ENCODE measurements at places on chromosomes 4 and X.

DNA sequence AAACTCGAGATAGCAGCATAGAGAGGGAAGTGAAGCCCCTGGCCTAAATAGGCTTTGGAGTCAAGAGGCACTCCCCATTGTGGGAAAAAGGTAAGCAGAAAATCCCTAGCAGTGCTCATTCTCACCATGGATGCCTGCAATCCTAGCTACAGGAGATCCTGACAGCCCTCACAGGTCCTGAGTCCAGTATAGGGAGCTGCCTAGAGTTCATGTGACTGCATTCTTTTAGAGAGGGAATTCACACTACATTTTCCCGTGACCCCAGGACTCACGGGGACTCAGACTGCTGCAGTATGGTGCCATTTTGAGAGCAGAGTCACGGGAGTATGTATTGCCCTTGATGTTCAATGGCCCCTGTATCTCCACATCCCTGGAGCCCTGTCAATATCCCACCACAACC is 82.4 kb downstream of the MAGED1 start:
- DNase-seq, result no peak

DNA sequence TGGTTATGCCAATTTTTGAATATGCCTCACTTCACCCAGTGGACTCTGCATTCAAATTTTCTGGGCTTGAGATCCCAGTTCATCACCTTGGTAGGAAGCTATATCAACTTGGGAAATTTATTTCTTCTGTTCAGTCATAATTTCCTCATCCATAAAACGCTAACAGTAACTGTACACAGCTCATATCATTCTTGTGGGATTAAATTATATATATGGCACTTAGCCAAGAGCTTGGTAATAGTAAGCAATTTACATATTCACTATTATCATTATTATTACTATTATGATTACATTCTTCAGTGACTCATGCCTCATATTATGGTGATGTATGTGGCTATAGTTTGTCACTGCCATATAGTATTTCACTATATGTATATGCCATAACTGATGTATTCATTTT is 177.6 kb downstream of the CPE start:
- DNase-seq, result no peak

DNA sequence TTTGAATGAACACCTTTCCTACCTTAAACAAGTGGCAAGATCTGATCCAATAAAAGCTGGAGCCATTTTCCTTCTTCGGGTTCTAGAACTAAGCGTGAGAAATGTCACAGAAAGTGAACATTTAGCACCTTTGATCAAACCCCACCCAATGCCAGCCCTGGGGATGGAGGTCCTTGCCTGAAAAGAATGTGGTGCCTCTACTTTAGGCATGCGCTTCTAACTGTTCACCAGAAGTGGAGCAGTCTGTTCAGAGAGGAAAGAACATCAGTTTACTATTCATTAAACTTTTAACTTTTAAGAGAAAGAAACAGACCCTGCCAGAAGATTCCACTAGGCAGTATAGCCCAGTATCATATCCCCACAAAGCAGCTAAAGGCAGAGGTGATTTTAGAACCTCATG is 75.9 kb downstream of the INTS12 start:
- no peak for DNase-seq

GRCh38 chr4:30839583-30840520 is 119.7 kb downstream of the PCDH7 start:
- DNase-seq, result no peak

- DNase-seq, result no peak
Measured at GRCh38 chr4:93687304-93687703, 141.2 kb upstream of the ATOH1 start.

DNA sequence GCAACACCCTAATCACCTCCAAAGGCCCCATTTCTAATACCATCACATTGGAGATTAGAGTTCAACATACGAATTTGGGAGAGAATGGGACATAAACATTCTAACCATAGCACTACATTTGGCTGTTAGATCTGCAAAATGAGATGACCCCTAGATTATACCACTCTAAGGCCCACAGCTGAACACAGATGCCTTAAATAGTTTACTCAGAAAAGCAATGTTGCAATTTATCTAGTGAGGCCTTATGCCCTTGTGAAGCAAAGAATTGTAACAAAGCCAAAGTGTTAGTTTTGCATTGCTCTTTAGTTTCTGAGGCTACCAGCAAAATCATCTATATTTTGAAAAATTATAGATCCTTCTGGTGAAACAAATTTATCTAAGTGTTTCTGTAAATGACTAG is 31.6 kb upstream of the ARHGEF6 start:
- no peak for DNase-seq

- DNase-seq, result no peak
Measured at GRCh38 chrX:34654696-34655490, 2.2 kb downstream of the TMEM47 start.

DNA sequence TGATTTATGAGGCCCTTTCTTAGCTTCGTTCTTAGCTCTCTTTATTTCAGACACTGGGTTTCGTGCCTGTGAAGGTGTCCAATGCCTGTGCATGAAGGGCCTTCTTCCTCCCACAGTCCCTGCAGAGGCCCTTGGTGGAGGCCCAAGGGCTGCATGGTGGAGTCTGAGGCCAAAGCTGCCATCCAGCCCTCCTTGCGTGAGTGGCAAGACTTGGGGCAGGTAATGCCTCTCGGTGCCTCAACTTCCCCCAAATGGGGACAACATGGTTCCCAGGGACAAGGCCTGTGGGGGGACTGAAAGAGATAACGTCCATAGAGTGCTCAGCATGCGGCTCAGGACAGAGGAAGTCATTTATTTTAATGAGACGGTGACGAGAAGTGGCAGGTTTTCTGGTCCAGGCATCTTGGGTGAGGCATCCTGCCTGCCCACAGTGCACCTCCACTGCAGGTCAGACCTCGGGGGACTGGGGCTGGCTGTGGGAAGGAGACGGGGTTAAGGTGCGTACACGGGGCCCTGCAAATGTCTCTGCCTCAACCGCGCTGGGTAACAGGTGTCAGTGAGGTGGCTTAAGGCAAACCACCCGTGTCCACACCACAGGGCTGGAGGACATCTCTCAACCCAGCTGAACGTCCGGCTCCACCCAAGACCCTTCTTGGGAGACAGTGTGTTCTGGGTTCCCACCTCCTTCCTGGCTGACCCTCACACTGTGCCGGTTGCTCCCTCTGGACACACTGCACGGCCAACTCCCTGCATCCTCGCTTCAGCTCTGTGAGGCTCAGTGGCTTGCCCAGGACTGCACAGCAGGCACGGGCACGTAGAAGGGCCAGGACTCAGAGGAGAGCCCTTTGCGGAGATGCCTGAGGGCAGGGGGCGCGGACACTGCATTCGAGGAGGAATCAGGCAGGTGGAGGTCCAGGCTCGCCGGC is 50.5 kb downstream of the PSAPL1 start:
- DNase-seq, result no peak

- DNase-seq, result no peak
Measured at GRCh38 chr4:166399021-166399420, 526.0 kb downstream of the TLL1 start.

DNA sequence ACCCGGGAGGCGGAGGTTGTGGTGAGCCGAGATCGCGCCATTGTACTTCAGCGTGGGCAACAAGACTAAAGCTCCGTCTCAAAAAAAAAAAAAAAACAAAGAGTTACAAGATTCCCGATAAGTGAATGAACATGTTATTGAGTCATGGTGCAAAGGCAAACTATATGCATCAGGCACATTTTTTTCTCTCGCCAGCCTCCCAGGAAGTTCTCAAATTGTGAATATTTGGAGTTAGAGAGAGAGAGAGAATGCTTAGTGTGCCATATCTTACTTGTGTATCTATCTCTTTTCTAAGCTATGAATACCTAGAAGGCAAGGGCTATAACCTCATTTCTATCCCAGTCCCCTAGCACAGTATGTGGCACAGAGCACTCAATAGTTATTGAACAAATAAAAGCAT is 400.8 kb downstream of the RPA4 start:
- no peak for DNase-seq

DNA sequence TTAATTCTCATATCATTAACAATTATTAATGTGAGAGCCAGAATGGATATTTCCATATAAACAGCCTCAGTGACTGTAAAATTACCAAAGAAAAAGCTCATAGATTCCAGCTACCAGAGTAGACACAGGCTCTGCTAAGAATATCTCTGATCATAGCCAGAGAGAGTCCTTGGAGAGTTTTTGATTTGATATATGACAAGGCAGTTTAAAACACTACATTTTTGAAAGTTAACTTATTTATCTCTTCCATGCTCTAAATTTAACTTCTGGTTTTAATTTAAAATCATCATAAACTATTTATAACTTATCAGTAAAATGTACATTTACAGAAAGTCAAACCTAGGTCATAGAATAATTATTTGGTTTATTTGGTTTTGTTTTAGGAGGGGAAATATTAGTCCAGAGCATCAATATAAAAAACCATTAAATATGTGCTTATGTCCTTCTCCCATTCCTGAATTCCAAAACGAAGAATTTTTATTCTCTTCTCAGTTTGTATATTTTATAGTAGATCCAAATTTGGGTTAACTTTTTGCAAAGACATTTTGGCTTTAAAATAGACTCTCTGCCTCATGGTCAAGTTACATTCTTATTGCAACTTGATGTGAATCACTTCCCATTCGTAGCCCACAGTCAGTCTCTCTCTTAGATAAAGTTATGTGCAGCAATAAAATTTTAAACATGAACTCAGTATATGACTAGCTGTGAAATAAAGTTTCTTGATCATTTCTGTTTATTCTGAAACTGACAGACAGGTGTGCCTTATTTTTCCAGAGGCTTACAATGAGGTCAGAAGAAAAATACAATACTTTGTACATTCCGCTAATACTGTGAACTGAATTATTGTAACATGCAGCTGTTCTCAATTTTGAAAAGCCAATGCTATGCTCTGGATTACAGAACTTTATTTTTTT is 267.1 kb downstream of the PAPSS1 start:
- no peak for DNase-seq

- no peak for DNase-seq
Measured at GRCh38 chr4:47933840-47934239, 19.5 kb upstream of the NFXL1 start.

- DNase-seq, result no peak
Measured at GRCh38 chr4:67019686-67020437, 525.4 kb downstream of the CENPC start.

- DNase-seq, result no peak
Measured at GRCh38 chr4:16227462-16227868, 1.2 kb upstream of the TAPT1 start.

GRCh38 chr4:168880811-168881595 is 129.1 kb downstream of the CBR4 start:
- no peak for DNase-seq

DNA sequence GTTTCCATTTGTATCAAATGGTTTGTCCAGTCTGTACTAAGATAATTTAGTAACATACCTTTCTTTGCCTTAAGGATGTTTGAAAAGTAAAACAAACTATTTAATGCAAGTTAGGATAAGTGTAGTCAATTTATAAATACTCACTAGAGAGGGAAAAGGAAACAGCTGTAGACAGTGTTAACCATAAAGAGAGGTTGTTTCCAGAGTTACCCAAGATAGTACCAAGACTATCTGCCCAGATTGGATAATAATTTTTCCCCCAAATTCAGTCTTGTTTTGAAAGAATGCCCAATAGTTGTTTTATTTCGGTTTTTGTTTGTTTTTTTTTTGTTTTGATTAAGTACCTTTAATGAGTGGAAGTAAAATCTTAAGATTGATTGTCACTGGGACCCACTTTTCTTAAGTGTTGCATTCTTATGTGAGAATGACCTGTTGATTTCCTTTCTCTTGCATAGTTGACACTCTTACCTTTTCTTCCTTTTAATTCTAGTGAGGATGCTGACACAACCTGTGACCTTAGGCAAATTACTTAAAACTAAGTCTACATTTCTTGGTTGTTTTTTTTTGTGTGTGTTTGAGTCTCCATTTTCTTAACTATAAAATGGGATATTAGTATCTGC is 12.8 kb downstream of the AFF1 start:
- DNase-seq, result no peak

GRCh38 chrX:116317409-116317808 is 119.0 kb upstream of the SLC6A14 start:
- DNase-seq, result no peak

DNA sequence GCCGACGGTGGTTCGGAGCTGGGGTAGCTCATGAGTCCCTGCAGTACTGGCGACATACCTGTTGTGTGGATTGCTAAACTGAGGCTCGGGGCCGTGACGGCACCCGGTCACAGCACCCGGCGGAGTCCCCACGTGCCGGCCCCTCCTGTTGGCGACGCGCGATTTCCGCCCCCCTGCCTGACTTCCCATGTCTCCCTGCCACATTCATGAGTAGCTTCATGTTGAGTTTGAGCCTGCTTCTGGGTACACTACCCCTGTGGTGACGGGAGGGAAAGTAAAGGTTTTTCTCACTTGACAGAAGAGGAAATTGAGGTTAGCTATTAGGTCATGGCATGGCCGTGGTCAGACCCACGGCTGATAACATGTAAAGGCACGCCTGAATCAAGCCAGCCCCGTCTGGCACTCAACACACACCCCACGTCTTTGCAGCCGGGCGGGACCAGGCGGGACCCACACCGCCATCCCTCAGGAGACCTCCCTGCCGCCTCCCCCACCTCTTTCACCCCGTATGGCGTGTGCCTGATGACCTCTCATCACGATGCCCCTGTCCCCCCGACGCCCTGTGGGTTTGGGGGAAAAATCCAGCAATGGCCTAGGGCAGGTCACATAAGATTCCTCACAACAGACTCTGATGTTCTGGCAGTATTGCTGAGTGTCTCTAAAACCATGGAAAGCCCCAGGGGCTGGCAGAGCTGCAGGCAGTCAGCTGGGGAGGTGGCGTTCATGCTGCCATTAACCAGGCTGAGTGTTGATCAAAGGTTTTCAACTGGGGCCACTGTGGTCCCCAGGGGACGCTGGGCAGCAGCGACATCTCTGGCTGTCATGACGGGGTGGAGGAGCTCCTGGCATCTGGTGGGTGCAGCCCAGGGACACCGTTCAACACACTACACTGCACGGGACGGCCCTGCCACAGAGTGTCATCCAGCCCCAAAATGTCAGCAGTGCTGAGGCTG is 29.2 kb downstream of the P2RY8 start:
- DNase-seq, result no peak

DNA sequence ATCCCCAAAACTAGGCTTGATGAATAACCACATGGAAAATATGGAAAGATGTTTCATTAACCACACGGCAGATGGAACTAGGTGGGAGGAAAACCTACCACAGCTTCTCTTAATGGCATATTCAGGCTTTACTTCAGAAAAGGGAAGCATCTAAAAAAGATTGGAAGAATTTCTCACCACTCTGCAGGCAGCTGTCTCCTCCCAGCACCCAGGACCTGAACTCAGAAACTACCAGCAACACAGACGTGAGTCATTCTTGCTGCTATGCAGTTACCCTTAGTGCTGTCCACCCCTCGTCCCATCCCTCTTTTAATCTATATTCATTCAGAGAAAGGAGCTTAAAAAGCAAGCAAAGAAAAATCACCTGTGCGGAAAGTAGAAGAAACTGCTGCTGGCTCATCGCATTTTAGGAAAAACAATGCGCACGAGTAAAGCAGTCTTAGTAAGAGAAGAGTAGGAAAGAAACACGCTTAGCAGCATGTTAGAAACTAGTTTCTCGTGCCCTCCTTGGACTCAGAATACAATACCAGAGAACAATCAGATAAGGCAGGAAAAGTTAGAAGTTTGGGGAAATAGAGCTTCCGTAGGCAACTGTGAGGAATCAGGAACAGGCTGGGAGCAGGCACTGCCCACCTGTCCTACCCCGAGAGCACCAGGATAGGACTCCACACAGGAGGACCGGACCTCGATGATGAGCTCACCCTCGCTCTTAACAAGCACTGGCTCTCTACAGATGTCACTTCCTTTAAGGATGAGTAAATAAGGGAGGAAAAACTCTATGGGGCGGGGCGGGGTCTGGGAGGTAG is 48.1 kb upstream of the ENPP6 start:
- DNase-seq, result no peak

- DNase-seq, result no peak
Measured at GRCh38 chr4:97761445-97762114, 381.7 kb downstream of the STPG2 start.

All from activated T-helper 1 cell treated with anti-CD3 and anti-CD28 coated beads, Interleukin-12 subunit alpha, Interleukin-12 subunit beta, Interleukin-2, Interleukin-4 antibody, amounts not matched to agents 30 ng/mL and 10 ng/mL and 1 ng/mL, durations not matched to agents 14 hours and 24 hours and 36 hours (primary cell).